ENCODE measurements at places on chromosomes 1 and 21.

GRCh38 chr1:107840725-107841124 is 124.3 kb downstream of the VAV3 start:
- no peak for DNase-seq

- no peak for DNase-seq
Measured at GRCh38 chr1:81760477-81761097, 40.1 kb upstream of the ADGRL2 start.

DNA sequence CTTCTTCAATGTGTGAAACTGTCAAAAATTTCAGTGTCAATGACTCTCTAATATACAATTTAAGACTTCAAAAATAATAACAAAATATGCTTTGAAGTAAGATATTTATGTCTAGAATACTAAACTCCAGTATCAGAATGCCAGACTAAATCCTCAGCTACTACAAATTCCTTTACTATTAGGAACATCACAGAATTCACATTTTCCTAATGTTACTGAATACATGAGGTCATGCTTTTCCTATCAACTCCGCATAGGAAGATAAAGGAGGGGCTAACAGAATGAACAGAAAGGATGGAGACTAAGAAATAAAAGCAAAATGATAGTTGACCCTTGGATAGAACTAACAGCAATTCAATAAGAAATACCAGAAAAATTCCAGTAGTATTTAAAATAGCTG is 292.7 kb downstream of the SDCCAG8 start:
- DNase-seq = no peak

DNA sequence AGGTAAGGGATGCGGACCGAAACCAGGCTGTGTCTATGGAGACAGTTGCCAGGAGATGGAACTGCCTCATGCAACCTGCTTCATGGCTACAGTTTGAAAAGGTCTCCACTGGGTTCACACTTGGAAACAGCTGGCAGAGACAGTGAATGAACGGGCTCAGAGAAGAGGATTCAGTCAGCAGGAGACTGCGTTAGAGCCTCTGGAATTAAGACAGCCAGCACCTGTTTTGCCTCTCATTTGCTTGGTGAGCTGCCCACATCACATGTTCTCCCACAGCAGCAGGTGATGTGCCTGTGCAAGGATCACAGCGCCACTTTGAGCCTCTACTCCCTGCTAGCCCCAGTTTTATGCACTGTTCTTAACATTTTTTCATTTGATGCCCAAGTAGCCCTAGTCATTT is 321.0 kb downstream of the PLPP3 start:
- DNase-seq = no peak

GRCh38 chr1:41240781-41241353 is 1.2 kb downstream of the SCMH1 start:
- DNase-seq = no peak

DNA sequence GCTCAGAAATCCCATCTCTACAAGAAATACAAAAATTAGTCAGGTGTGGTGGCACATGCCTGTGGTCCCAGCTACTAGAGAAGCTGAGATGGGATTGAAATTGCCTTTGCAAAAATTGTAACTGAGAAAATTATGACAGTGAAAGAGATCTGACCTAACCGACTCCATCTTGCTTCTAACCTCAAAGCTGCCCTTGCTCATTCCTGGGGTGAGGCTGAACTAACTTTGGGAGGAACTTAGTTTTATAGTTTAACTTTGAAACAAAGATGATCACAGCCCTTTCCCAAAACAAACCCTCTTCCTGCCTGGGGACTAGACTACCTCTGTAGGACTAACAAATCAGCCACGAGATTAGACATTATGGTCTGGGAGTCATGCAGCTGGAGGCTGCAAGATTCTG is 33.8 kb upstream of the ERO1B start:
- DNase-seq = no peak

GRCh38 chr1:195866781-195867222 is 741.4 kb downstream of the KCNT2 start:
- no peak for DNase-seq

DNA sequence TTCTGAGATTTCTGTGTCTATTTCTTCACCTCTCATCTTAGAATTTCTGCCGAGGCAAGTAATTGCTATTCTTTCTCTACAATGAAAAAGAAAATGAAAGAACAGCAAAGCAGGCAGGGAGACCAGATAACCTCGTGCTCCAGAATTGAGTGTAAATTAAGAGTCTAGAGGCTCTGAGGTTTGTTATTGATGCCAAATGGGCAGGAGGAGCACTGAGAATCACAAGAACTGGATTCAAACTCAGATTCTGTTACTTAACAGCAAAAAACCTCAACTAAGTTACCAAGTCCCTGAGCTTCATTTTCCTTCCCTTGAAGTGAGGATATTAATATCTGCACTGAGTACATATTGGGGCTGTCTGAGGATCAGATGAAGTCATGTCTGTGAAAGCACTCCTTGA is 5.5 kb upstream of the DDR2 start:
- DNase-seq = no peak

GRCh38 chr1:42844592-42845140 is 1.7 kb upstream of the ZNF691 start:
- no peak for DNase-seq

DNA sequence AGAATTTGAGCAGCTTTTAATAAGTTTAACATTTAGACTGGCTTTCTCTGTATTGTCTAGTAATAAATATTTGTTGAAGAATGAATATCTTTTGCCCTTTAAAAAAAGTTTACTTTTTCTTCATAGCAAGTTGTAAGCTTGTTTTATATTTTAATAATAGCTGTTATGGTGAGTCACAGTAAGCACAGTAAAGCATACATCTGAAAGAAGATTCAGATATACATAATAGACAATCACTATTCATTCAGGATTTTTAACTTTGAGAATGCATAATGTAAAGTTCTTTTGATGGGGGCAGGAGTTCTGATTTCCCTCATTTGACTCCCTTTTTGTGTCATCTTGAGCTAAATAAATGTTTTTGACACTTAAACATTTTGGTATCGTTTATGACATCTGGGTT is 66.0 kb downstream of the ZMYM4 start:
- DNase-seq = no peak

DNA sequence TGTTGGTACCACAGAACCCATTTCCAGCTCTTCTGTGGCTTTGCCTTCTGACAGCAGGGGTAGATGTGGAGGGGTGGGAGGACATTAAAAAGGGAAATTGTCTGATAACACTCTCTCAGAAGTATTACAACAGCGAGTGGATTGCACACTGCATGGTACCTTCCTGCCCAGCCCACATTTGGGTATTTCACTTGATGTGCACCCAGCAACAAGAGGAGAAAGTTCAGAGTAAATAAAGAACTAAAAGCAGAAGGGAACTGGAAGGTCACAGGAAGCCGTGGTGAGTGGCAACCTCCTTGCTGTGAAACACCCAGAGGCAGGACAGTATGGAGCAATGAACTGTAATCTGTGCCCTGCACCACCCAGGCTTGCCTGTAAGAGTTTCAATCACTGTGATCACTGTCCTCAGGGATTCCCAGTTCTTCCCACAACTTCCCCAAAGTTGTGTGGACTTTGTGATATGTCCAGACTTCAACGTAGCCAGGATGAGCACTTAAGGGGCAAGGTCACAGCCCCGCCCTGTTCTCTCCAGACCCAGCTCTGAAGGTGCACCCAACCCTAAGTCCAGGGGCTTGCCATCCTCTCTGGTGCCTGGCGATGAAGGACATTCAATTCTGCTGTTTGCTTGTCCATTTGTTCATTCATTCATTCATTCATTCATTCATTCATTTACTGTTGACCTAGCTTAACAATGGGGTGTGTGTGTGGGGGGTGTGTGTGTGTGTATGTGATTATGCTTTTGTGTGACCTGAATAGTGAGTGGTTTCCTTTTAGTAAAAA is 18.7 kb upstream of the F5 start:
- no peak for DNase-seq

DNA sequence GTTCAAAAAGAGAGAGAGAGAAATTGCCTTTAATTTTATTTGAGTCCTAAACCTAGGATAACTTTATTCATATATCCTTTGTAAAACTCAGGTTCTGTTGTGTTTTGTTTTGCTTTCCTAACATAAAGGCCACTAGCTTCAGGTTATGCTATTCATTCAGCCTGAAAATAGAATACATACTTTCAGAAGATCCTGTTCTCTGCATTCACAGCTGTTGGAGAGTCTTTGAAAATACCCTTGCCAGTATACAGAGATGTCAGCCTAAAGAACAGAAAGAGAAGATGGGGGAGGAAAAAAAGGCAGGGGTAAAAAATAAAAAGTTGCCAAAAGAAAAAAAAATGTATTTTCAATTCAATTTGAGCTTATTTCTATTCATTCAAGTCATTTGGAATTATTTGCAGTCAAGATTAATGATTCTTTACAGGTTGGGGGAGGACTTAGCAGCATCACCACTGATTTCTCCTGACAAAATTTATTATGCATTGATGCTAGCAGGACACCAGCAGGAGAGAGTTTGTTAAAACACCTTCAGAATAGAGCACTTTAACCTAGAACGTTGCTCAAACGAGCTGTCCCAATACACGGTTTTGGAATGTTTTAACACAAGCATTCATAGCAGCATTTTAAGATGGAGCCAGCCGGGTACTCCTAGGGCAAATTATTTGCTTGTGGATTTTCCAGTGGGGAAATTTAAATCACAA is 318.5 kb downstream of the NTNG1 start:
- no peak for DNase-seq

DNA sequence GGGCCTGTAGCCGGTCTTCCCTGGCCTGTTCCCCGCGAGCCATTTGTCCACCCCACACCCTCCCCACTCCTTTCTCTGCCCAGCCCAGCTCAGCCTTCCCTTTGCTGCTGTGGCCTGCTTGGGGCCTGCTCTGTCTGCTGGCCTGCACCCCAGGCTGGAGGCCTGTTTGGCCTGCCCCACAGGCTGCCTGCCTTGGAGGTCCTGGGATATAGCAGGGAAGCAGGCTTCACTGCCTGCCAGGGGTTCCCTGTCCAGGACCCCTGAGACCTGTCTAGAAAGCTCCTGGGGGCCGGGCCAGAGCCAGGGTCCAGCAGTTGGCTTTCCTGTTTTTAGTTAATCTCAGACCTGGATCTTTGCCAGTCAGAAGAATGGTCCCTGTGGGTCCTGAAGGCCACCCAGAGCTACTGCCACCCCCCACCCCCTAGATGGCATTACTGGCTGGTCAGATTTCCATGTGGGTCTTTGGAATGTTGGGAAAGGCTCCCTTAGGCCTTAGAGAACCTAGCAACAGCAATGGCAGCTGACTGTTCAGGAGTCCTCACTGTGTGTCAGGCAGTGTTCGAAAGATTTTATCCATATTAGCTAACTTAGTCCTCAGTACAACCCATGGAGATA is 7.7 kb downstream of the ZNF362 start:
- no peak for DNase-seq

DNA sequence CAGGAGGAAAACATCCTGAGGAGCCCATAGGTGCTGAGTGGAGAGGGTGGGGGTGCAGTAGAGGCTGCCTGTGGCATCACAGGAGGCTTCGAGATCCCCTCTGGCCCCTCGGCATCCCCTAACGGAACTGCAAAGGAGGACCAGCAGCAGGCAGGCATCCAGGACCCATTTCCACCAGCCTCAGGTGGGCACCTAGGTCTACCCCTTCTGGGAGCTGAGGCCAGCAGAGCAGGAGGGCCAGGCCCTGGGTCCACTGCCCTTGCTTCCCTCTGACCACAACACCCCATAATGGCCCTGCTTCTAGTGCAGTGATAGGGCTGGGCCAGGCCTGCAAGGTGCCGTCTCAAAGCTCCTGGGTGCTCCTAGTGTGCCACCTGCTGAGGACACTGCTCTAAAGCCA is 723.0 kb downstream of the PTPRU start:
- no peak for DNase-seq

DNA sequence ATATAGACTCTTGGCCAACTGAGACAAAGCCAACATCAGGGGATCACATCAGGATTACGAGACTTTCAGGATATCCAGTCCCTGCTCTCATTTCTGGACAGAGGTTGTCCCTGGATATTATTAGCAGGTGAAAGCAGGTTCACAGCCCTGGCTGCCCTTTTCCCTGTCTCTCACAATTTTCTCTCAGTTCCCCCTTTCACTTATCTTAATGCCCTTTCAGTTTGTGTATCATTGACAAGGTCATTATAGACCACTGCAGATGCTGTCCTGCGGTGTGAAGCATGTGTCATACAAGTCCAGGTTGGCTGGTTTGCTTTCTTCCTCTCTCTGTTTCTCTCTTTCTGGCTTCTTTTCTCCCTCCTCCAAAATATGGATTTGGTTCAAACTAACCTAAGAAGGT is 2.1 kb upstream of the KLHDC9 start:
- no peak for DNase-seq

GRCh38 chr1:97119260-97120158 is 397.9 kb downstream of the PTBP2 start:
- DNase-seq = no peak

DNA sequence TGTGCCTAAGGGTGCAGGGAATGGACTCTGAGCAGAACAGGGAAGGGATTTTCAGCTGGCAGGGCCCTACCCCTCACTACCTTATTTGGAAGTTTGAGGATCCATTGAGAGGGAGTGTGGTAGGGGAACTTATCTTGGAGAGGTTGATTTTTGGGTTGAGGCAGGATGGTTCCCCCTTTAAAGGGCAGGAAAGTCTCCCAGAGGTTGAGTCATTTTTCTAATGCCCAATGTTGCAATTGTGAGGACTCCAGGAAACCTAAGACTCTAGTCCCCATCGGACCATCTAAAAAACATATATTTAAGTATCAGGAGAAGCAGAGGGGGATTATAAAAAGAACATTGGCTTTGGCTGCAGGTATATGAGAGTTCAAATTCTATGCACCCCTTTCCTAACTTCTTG is 47.3 kb downstream of the SAMD13 start:
- no peak for DNase-seq

DNA sequence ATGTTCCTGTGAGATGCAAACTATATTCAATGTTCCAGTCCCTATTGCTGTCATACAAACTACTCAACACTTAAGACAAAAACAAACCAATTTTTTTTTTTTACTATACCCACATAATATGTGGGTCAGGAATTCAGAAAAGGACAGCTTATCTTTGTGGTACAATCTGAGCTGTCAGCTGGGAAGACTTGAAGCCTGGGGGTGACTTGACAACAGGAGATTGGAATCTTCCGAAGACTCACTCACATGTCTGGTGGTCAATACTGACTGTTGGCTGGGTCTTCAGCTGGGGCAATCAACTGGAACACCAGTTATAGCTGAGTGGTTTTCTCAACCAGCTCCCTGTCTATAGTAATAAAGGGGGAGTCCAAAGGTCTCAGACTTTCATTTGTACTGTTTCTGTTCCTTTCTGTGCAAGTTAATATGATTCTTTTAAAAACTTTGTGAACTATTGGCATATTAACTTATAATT is 81.7 kb upstream of the ATP1B1 start:
- no peak for DNase-seq

Data from stimulated activated naive CD4-positive, alpha-beta T cell treated with Interleukin-2 at 50 U/mL for 16 hours (primary cell).